ENCODE measurements at places on chromosomes 16 and 17. TPM values are rescaled to one million over a fixed set of nuclear protein-coding genes. Genes with fewer than 3 reads are reported as not detected.

The TRIM25 gene
- 77.7 TPM for total RNA-seq

The FN3KRP gene
- 31.5 TPM for total RNA-seq

The HOXB7 gene
- 0.48 TPM for total RNA-seq

The ASGR2 gene
- not detected for total RNA-seq

The CLEC19A gene
- total RNA-seq: not detected

The IL17C gene
- total RNA-seq: not detected

The DPEP3 gene
- total RNA-seq: 0.14 TPM

The AHSP gene
- total RNA-seq: not detected

The OR2C1 gene
- not detected for total RNA-seq

The PFAS gene
- 59.6 TPM for total RNA-seq
